DND-41 (cell line): ENCODE measurements at places on chromosomes 11 and 22.

GRCh38 chr11:37657645-37658044, 1059.6 kb upstream of the RAG2 start:
- H3K27me3 ChIP-seq = no peaks in the 10 kb centered on the region
- DNase-seq = no peak
- H3K4me3 ChIP-seq = no peak overlapping the region

GRCh38 chr11:126194121-126194543, 17.3 kb downstream of the RPUSD4 start:
- no peaks in the 10 kb centered on the region for H3K4me1 ChIP-seq
- H3K36me3 ChIP-seq = peaks cover 78% of the 10 kb centered on the region
- peak; percentile 51 for DNase-seq
- no peak overlapping the region for H3K27ac ChIP-seq

GRCh38 chr11:73833067-73833466, 43.6 kb downstream of the COA4 start:
- no peaks in the 10 kb centered on the region for H3K27me3 ChIP-seq
- peaks cover 30% of the 10 kb centered on the region; the same call in 1 of the 2 replicates for H3K36me3 ChIP-seq
- no peak for DNase-seq
- no peak overlapping the region for H3K4me3 ChIP-seq
- H3K4me1 ChIP-seq = no peaks in the 10 kb centered on the region

DNA sequence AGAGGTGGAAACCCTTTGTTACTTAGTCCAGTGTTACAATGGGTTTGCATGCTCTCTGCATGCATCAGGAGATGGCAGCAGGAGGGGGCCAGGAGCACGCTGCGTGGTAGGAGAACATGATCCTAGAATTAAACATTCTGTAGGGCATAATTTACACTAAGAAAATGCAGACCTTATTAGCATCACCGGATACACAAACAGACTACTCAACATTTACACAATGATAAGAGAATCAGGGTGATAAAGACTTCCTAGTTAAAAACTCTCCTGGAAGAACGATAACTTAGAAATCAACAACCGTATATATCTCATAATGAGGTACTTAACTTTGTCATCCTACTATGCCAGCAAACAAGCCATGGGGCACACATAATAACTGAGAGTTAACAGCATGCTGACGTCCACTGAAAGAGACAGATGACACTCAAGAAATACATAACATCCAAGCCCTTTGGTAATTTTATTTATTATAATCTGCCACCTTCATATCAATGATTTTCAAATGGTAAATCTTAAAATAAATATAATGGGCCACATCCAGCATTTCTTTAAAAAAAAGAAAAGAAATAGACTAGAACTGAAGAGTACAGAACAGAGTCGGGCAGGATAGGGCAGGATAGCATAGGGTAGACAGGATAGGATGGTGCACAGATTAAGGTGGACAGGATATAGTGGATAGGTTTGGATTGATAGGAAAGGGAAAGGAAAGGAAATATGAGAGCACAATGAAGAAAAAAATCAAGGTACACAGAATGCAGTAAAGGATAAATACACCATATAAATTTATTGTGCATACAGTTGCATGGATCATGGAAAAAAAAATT, 27.5 kb downstream of the CADM1 start:
- H3K4me1 ChIP-seq = no peaks in the 10 kb centered on the region
- no peak overlapping the region for H3K27ac ChIP-seq
- no peaks in the 10 kb centered on the region for H3K36me3 ChIP-seq

GRCh38 chr11:110028921-110029320, 64.3 kb upstream of the ZC3H12C start:
- H3K4me3 ChIP-seq = no peak overlapping the region
- no peaks in the 10 kb centered on the region for H3K4me1 ChIP-seq
- H3K36me3 ChIP-seq = no peaks in the 10 kb centered on the region
- no peak for DNase-seq

- no peak for DNase-seq
- no peaks in the 10 kb centered on the region for H3K27me3 ChIP-seq
- H3K36me3 ChIP-seq = peaks cover 75% of the 10 kb centered on the region
- H3K4me1 ChIP-seq = no peaks in the 10 kb centered on the region
- no peak overlapping the region for H3K27ac ChIP-seq
- no peak overlapping the region for H3K4me3 ChIP-seq
Observed at GRCh38 chr22:21615731-21616130, 14.1 kb downstream of the YDJC start.

DNA sequence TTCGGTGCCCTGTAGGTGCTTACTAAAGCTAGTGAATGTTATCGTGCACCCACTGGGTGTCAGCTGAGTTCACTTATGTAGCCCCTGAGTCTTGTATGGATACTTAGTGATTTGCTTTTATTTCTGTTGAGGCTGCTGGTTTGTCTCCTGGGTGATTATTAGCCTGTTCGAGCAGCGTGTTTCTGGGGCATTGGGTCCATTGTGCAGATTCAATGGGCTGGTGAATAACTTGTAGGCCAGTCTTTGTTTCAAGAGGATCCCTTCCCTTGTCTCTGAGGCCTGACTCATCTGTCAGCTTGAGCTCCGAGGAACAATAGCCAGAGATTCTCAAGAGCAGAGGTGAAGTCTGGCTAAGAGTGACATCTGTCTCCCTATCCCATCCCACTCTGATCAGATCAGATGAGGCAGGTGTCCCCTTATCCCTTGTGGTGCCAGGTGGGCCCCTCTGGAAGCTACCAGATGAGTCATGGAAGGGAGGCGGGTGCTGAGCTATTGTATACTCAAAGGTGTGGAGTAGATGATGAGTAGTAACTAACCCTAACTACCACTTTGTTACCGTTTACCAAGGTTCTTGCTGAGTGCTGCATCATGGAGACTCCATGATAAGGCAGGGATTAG, 3.7 kb downstream of the MIAT start:
- no peak overlapping the region for H3K4me3 ChIP-seq
- H3K4me1 ChIP-seq = peaks cover 29% of the 10 kb centered on the region

GRCh38 chr11:15159085-15159484, 44.4 kb downstream of the INSC start:
- no peaks in the 10 kb centered on the region for H3K36me3 ChIP-seq
- no peaks in the 10 kb centered on the region for H3K4me1 ChIP-seq
- peaks cover 7% of the 10 kb centered on the region for H3K27me3 ChIP-seq
- H3K27ac ChIP-seq = no peak overlapping the region
- DNase-seq = no peak

- peaks cover 11% of the 10 kb centered on the region for H3K27me3 ChIP-seq
- H3K4me1 ChIP-seq = no peaks in the 10 kb centered on the region
- no peaks in the 10 kb centered on the region for H3K36me3 ChIP-seq
Observed at GRCh38 chr11:34788642-34789041, 127.5 kb downstream of the APIP start.

DNA sequence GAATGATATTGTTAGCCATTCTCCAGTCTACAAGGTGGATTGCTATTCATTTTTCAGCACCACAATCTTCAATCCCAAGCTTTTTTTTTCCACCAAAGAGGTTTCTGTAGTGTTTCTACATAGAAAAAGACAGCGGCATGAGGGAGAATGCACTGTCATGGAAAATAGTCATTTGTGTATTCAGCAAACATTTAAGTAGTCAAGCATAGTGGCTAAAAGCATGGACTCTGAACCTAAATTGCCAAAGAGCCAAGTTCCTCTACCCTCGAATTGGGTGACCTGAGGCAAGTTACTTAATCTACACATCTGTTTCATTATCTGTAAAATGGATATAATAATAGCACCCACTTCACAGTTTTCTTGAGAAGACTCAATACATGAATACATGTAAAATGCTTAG, 14.2 kb downstream of the GAS2 start:
- H3K4me3 ChIP-seq = no peak overlapping the region
- no peak for DNase-seq
- H3K36me3 ChIP-seq = no peaks in the 10 kb centered on the region
- no peak overlapping the region for H3K27ac ChIP-seq

DNA sequence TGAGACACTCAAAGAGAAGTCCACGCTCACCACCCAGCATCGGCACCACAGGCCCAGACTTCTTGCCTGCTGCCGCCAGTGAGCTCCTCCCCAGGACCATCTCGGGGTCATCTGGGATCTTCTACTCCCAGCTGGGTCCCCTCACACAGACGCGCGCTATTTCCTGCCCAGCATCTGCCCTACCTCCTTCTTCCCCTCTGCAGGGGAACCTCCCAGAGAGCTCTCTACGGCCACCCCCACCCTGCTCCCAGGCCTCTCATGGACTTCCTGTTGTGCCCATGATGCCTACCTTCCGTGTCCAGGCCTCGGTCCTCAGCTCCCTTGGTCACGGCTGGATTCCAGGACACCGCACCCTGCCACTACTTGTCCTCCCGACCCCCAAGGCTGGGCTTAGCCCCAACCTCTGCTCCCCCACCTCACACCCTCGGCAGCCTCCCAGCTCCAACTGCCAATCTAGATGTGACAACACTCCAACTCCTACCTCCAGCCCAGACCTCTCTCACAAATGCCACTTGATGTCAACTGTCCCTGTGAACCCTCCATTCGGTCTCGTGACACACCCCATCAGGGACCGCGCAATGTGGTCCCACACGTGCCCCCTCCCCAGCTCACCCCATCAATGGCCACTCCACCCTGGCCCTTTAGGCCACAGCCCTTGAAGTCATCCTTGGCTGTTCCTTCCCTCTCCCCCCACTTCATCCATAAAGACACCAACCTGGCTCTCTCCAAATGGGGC, 45.3 kb downstream of the SGSM3 start:
- peaks cover 78% of the 10 kb centered on the region for H3K36me3 ChIP-seq
- H3K4me1 ChIP-seq = no peaks in the 10 kb centered on the region
- 0 out of 2 replicates have a peak overlapping the region, but pooled peaks have one; percentile 13 for H3K27ac ChIP-seq
- H3K27me3 ChIP-seq = no peaks in the 10 kb centered on the region

DNA sequence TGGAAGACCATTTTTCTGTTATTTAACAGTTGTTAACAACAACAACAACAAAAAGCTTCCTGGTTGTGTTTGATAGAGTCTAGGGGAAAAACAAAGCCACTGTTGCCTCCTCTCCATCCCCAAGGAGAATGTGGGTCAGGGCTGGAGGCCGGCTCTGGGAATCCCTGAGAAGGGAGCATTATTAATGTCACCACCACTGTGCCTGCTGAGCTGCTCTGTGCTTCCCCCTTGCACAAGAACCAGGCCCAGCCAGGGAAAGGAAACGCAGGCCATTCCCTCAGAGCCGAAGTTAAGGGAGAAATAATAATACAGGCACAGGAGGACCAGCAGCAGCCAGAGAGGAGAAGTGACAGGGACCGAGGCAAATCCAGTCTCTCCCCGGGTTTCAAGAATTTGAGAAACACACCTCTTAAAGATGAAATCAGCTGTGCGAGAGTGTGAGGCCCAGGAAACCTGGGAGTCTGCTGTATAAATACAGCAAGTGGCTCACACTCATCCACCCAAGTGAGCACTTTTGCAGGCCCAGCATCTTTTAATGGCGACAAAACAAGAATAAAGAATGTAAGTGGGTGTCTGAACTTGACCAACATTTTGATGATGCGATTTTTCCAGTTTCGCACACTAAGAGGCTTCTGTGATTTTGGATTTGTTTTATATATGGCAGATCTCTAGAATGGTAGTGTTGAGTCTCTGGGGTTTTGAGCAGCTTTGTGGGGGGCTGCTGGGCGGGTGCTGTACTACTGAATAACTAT, 539.2 kb downstream of the NTM start:
- no peaks in the 10 kb centered on the region for H3K27me3 ChIP-seq
- DNase-seq = no peak
- H3K4me1 ChIP-seq = no peaks in the 10 kb centered on the region
- no peak overlapping the region for H3K4me3 ChIP-seq

- no peak overlapping the region for H3K27ac ChIP-seq
- H3K4me3 ChIP-seq = no peak overlapping the region
- H3K4me1 ChIP-seq = no peaks in the 10 kb centered on the region
- H3K27me3 ChIP-seq = no peaks in the 10 kb centered on the region
Observed at GRCh38 chr11:104944076-104944475, 24.3 kb downstream of the CASP4 start.

GRCh38 chr11:114326776-114327175, 30.6 kb downstream of the NNMT start:
- DNase-seq = no peak
- H3K27ac ChIP-seq = no peak overlapping the region
- no peaks in the 10 kb centered on the region for H3K27me3 ChIP-seq
- no peaks in the 10 kb centered on the region for H3K4me1 ChIP-seq
- no peaks in the 10 kb centered on the region for H3K36me3 ChIP-seq

GRCh38 chr11:114864896-114865295, 186.6 kb downstream of the NXPE2 start:
- no peaks in the 10 kb centered on the region for H3K4me1 ChIP-seq
- no peak for DNase-seq
- no peak overlapping the region for H3K27ac ChIP-seq
- H3K27me3 ChIP-seq = peaks cover 3% of the 10 kb centered on the region
- H3K4me3 ChIP-seq = no peak overlapping the region
- H3K36me3 ChIP-seq = no peaks in the 10 kb centered on the region

GRCh38 chr11:66686801-66687750, 9.4 kb upstream of the RBM4B start:
- no peaks in the 10 kb centered on the region for H3K4me1 ChIP-seq
- no peaks in the 10 kb centered on the region for H3K27me3 ChIP-seq
- no peak for DNase-seq

DNA sequence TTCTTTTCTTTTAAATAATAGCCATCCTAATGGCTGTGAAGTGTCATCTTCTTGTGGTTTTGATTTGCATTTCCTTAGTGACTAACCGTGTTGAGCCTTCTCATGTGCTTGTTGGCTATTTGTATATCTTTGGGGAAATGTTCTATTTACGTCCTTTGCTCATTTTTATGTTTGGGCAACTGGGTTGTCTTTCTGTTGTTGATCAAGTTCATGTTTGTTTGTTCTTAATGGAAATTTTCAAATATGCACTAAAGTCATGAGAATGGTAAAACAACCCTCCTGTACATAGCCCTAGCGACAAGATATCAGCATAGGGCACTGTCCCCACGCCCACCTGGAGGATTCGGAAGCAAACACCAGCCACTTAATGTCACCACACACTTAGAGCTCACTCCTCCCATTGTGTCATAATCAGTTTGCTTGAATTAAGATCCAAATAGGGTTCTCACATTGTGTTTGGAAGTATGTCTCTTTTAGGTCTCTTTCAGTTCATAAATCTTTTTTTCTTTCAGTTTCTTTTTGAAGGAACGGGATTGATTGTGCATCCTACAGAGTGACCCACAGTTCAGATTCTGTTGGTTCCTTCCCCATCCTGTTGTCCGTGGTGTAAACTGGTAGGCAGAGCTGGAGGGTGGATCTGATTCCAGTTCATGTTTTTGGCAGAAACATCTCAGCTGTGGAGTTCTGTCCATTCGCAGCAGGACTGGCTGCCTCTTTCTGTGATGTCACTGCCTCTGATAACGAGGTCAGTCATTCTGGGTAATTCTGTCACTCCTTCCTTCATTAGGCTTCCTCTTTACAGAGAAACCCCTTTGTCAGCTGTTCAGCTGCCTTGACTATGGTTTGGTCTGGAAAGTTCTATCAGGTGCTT, 26.4 kb upstream of the ADORA2A start:
- no peaks in the 10 kb centered on the region for H3K4me1 ChIP-seq
- no peak overlapping the region for H3K4me3 ChIP-seq
- no peaks in the 10 kb centered on the region for H3K27me3 ChIP-seq
- peaks cover 75% of the 10 kb centered on the region for H3K36me3 ChIP-seq

GRCh38 chr11:1890856-1891830, 552 bp downstream of the PRR33 start:
- H3K27ac ChIP-seq = peak overlapping the region; percentile 90; the same call in 1 of the 2 replicates
- no peaks in the 10 kb centered on the region; the same call in 1 of the 2 replicates for H3K36me3 ChIP-seq
- DNase-seq = no peak
- H3K4me1 ChIP-seq = peaks cover 41% of the 10 kb centered on the region
- H3K4me3 ChIP-seq = no peak overlapping the region
- no peaks in the 10 kb centered on the region for H3K27me3 ChIP-seq
